Stimulated activated CD8-positive, alpha-beta memory T cell treated with anti-CD3 and anti-CD28 coated beads, Interleukin-15, amount 100 ng/mL, for 48 hours (primary cell): ENCODE measurements at places on chromosomes 6 and 20.

- DNase-seq, result no peak
Observed at GRCh38 chr20:57440678-57441509, 49.7 kb downstream of the RBM38 start.

DNA sequence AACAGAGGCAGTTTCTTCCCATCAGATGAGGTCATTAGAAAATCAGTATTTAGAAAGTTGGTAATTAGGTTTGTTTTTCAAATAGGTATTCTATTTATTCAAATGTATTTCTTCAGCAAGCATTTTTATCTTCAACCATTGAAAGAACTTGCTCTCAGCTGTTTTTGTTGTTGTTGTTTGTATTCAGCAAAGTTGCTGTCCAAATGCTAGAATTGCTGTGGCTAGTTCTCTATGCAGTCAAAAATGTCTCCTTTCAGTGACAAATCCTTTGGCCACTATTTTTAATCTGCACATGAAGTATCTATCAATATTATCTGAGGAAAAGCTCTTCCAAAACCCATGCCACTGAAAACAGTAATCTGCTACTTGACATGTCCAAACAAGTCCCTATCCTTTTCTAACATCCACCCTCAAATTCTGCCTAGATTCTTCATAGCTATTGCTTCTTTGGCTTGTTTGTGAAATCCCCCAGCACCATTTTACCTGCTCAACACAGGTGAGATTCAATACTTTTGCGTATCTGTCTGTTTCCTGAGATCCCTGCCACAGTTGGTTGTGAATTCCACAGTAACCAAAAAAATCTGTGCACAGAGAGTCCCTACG lies 1005.4 kb downstream of the GRIK2 start:
- no peak for DNase-seq

- no peak for DNase-seq
Observed at GRCh38 chr6:5343998-5344397, 82.7 kb downstream of the FARS2 start.

- no peak for DNase-seq
Observed at GRCh38 chr20:8880085-8880853, 188.6 kb upstream of the PLCB4 start.

- DNase-seq, result no peak
Observed at GRCh38 chr6:3022765-3023662, 23.3 kb downstream of the NQO2 start.

DNA sequence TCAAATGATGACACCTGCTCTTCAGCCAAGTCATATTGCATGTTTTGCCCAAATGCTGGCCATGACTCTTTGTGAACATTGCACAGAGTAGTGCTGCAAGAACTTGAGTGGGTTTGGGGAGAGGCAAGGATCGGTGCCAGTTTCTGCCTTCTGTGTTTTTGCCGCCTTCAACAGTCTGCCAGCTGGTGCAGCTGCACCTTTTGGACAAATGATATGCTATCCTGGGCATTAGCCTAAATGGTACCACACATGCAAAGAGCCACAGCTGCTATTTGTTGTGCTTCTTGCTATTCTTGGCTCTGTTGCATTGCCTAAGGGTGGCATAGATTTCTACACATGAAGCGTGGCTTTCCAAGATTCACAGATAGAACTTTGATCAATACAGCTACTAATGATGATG lies 189.0 kb upstream of the CCN2 start:
- DNase-seq, result no peak

DNA sequence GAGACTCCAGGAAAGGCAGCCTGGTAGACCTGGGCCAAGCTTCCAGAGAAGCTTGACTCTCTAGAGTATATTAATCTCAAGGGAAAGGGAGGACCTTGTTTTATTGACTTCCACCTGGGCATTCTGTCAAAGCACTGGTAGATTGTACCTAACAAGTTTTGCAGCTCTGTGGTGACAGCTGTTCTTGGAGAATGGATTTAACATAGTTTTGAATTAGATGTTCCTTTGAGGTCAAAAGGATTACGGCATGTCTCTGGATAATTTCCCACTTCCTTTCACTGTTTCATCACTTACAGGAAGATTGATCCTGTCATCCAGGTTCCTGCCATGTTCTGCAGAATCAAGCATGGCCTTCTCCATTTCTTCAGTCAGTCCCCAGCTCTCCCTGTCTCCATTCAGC lies 246.0 kb downstream of the PHACTR1 start:
- DNase-seq, result no peak

GRCh38 chr6:36276581-36277536 lies 7.0 kb downstream of the PNPLA1 start:
- DNase-seq, result no peak

DNA sequence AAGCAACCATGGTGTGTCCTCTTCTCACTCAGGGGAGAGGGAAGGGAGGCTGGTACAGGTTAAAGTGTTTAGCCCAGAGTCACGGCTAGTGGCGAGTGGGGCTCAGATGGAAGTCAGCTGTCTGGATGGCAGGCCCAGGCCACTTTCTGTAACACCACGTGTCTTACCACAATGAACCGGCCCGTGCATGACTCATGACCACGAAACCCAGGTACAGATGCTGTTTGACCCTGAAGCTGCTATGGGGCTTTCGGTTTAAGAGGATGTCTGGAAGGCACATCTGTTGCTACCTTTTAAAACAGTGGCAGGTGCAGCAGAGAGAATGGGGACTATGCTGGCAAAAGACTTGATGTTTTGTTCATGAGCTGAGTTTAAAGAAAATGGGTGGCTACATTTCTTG lies 36.5 kb upstream of the MPC1 start:
- DNase-seq, result peak; percentile 59

GRCh38 chr6:165511807-165512206 lies 151.2 kb downstream of the PDE10A start:
- no peak for DNase-seq

- no peak for DNase-seq
Observed at GRCh38 chr20:47346172-47346571, 10.3 kb downstream of the ZMYND8 start.

DNA sequence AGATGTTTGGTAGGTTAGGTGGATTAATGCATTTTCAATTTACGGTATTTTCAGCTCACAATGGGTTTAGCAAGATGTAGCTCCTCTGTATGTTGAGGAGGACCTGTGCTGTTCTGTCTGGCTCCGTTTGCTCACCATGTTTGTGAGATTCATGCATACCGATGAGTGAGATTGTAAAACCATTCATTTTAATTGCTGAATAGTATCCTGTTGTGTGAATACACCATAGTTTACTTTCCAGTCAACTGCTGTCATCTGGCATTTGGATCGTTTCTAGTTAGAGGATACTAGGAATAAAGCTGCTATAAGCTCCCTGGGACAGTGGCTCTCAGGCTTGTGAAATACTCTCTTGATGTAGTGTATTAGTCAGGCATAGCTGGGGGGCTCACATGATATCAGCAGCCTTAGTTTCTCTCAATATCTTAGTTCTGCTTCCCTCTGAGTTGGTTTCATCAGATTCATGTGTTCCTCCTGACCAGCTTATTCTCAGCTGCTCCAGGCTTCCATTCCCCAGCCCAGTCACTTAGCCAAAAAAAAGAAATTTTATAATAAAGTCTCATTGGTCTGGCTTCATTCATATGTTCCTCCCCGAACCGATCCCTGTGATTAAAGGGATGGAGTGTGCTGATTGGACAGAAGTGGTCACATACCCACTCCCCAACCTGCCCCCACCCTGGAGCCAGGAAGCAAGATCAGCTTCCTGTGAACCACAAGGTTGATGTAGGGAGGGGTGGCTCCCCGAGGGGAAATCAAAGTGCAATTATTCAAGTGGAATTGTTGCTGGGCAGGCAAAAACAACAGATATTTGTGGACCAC lies 10.9 kb upstream of the B4GALT5 start:
- no peak for DNase-seq

GRCh38 chr20:23141450-23142161 lies 55.5 kb upstream of the CD93 start:
- DNase-seq, result no peak

- DNase-seq, result no peak
Observed at GRCh38 chr6:110852773-110853172, 21.8 kb upstream of the AMD1 start.

GRCh38 chr6:93420163-93420795 lies 920 bp upstream of the EPHA7 start:
- DNase-seq, result no peak

- peak; percentile 0 for DNase-seq
Observed at GRCh38 chr6:111113336-111114086, 26.2 kb downstream of the SLC16A10 start.
